GF-D8 (cell line): ENCODE measurements at places on chromosomes 11 and 22.

DNA sequence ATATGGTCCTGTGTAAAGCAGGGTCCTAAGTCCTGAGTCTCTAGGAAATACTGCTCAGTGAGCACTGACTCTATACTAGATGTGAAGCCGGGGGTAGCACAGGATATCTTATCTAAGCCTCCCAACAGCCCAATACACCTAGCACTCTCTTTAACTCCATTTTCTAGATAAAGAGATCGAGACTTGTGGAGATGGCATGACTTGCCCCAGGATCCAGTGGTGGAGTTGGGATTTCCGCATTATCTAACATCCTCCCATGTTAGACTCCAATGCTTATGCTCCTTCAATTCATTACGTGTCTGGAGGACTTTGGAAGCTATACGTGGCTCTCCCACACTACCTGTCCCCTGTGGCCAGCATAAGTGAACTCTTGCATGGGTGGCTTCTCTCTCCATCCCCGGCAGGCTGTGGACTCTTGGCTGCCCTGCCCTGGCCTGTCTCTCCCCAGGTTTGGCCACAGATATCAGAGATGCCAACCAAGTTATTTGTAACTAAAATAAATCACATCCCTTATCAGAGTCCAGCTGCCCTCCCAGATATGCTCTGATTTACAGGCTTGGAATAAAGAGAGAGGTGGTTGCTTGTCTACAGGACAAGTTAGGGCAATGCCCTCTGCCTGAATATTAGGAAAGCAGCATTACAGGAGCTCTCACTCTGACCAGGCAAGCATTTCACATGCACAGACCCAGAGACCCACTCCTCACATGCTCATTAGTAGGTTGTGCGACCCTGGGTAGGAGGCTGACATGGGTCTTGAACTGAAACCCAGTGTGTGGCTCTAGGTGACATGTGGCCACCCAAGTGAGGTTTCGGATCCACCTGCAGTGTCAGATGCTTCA is 4.5 kb downstream of the CD44 start:
- DNase-seq, result no peak

DNA sequence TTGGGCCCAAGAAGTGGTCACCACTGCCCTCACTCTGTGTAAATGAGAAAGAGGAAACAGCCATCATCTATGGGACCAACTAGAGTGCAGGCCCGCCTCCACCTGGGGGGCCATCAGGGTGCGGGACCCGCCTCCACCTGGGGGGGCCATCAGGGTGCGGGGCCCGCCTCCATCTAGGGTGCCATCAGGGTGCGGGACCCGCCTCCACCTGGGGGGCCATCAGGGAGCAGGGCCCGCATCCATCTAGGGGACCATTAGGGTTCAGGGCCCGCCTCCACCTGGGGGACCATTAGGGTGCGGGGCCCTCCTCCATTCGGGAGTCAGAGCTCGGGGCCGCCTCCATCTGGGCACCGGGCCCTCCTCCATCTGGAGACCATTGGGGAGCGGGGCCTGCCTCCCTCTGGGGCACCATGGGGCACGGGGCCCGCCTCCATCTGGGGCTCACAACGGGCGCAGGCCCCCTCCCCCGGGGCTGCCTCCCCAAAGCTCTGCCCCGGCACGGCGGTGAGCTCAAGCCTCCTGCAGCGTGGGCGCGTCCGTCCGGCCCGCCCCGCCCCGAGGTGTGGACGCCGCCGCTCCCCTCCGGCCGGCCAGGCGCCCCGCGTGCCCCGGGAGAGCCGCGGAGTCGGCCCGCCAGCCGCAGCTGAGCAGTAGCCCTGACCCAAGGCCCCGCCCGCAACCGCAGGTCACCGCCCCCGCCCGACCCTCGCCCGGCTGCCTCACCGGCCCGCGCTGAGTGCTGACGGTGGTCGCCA is 512 bp downstream of the TOLLIP start:
- no peak for DNase-seq

DNA sequence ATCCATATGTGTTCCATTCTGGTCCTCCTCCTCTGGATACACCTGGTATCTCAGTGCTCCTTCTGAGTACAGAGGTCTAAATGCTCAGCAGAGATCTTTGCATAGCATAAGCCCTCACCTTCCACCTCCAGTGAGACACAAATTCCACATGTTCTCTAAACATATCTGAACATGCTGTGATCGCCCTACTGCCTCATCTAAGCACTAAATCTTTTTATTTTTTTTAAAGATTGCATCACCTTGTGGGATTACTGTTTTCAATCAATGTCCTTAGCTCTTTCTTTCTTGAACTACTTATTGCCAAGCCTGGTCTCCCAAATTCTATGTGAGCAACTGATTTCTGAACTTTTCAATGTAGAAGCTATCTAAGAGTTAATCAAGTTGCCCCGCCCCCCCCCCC is 113.4 kb downstream of the TRPC6 start:
- DNase-seq, result no peak

DNA sequence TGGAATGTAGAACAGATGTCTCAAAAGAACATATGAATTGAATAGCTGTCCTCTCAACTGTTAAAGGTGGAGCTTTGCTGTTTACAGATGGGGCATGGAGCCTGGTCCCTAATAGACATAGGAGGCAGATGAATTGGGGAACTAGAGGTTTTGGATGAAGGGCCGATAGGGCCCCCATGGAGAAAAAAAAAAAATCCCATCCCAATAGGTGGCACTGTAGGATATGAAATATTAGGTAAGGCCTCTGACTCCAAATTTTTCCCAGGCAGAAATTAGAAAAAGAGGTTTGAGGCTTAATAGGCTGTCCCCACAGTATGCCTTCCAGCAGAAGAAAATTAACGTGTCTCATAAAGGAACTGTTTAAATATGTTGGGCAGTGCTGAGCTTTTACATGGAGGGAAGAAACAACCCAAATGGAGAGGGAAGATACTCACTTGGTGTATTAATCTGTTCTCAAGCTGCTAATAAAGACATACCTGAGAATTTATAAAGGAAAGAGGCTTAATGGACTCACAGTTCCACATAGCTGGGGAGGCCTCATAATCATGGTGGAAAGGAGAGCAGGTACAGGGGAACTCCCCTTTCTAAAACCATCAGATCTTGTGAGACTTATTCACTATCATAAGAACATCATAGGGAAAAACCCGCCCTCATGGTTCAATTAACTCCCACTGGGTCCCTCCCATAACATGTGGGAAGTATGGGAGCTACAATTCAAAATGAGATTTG is 30.1 kb upstream of the TMEM45B start:
- peak; percentile 35 for DNase-seq

- DNase-seq, result no peak
Measured at GRCh38 chr22:30890686-30891442, 77.7 kb downstream of the MORC2 start.

GRCh38 chr11:102279641-102280170 is 37.6 kb upstream of the BIRC3 start:
- no peak for DNase-seq

DNA sequence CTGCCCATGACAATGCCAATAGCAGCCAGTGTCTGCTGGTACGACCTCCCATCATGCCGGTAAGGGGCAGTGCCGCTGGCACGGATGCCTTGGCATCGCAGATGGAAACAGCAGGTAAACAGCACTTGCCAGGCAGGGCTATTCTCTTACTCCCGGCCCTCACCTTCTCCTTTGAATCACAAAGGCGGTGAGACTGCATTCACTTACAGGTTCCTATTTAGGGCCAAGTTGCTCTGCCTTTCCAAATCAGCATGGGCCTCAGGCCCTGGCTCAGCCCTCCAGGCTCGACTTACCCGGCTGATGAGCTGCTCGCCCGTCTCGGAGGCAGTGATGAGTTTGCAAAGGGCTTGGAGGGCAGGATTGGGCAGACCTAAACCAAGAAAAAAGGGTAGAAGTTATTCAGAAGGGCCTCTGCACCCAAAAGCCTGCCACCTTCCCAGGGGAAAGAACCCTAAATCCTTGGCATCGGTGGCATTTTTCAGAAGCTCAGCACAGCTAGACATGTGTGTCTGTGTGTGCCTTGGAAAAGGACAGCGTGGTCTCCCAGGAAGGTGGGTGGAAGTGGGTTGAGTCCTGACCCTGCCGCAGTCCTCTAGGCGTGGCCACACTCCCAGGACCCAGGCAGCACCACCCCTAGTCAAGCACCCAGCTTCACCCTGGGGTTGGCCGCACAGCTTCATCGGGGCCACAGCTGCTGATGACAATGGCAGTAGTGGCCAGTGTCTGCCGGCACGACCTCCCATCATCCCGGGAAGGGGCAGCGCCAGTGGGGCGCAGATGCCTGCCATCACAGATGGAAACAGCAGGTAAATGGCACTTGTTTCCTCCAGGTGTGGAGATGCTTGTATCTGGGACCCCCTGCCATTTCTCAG is 73.5 kb upstream of the PITPNB start:
- no peak for DNase-seq

- no peak for DNase-seq
Measured at GRCh38 chr22:36660510-36660840, 43.1 kb downstream of the CACNG2 start.

- peak; percentile 66 for DNase-seq
Measured at GRCh38 chr11:129894278-129895125, 876 bp downstream of the NFRKB start.

DNA sequence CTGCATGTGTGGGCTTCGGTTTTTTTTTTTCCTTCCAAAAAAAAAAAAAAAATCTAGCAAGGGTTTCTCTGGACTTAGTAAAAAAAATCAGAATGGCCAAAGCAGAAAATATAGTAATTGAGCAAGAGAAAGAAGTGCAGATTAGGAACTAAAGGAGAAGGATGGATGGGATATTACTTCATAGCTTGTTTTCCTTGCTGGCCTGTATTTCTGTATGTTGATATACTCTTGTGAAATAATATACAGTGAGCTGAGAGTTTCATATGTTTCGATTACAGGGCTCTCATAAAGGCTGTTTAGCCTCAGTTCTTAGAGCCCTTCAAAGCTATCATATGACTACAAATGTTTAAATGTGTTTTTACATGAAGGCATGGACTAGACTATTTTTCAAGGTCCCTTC is 34.3 kb upstream of the NFRKB start:
- DNase-seq, result peak; percentile 93

GRCh38 chr11:30749268-30749667 is 163.1 kb upstream of the MPPED2 start:
- no peak for DNase-seq

DNA sequence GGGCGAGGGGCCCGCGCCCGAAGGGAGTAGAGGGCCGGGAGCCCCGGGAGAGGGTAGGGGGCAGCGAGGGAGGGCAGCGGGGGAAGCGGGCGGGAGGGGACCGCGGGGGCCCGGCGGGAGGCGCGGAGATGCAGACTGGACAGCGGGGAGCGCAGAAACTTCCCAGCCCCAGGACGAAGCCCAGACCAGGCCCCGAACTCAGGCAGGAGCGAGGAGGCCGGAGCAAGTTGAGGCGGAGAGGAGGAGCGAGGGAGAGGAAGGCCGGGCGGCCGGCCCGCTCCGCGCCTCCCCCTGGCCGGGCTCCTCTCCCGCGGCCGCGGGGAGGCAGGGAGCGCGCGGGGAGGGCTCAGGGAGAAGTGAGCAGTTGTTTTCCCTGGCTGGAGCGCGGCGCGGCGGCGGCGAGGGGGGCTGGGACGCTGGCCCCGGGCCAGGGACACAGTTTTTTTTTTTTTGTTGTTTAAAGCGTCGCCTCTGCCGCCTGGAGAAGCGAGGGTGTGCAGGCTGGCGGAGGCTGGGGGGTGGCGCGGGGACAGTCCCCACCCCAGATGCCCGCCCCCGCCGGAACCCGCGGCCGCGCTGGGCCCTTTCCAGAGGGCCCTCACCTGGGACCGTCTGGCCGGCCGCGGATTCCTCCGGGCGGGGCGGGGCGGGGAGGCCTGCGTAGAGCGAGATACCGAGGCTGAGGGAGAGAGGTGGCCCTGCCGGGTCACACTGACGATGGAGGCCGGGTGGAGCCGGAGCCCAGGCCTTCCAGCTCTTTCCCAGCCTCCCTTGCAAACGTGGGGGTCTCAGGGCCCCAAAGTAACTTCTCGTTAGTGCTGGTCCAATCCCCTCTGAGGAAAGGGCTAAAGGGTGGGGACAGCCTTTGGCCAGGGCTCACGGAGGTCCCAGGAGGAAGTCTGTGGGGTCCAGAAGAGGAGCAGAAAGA is at the start of gene LTBP3:
Gene LTBP3, minus strand, starts transcription at position 358 of the 928 bp plus-strand sequence. CDS start 400 bp downstream, outside the sequence.
- no peak for DNase-seq

GRCh38 chr22:41898645-41899044 is 16.2 kb downstream of the SHISA8 start:
- DNase-seq, result no peak

GRCh38 chr11:10744206-10744605 is 6.8 kb upstream of the CTR9 start:
- DNase-seq, result no peak

GRCh38 chr11:133425992-133426391 is 106.3 kb downstream of the OPCML start:
- no peak for DNase-seq
